ENCODE measurements at places on chromosomes 16 and 17.

DNA sequence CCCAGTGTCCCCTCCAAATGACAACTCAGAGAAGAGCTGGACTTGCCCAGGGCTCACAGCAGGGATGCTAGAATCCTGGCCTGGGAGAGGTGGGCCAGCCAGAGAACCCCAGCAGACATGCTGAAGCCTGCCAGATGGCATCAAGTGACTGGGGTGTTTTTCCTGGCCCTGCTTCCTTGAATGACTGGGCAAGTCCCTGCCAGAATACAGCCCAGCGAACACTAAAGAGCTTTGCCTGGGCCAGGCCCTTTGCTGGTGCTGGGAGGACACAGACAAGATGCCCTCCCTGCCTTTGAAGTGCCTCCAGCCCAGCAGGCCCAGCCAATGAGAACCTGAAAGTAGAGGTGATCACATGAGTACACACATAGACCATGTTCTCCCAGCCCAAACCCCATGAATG is 11.5 kb downstream of the ZNF319 start:
- no peak for DNase-seq

GRCh38 chr16:78297066-78297666 is 197.7 kb downstream of the WWOX start:
- no peak for DNase-seq

DNA sequence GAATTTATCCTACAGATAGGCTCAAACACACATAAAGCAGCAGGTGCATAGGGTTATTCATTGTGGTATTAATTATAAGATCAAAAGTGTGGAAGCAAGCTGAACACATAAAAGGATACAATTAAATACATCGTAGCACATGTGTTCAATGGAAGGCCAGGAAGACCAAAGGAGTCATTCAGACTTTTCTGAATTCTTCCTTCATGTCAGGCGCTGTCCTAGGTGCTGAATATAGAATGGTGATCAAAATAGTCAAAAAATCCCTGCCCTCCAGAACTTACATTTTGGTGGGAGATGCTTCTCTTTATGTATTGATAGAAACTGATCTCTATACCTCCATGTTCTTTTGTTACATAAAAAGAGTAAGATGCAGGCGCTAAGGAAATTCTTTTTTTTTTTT is 439.0 kb upstream of the ASIC2 start:
- peak; percentile 14 for DNase-seq

GRCh38 chr16:78386557-78387324 is 287.3 kb downstream of the WWOX start:
- DNase-seq, result no peak

DNA sequence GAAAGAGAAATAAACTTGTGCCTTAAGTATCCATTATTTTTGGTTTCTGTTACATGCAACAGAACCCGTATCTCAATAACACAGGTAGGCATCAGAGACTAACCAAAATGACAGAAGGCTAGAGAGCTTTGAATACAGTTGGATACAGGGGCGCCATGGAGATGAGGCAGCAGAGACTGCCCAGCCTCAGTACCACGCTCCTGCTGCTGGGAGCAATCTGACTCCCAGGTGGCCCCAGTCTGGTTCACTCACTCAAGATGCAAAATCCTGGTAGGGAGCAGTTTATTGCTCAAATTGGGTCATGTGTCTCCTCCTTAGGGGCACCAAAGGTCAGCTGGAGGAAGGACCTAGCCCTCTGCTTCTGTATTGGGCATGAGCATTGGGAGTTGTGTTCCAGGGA is 218.9 kb downstream of the USP22 start:
- DNase-seq, result no peak

GRCh38 chr17:38674014-38674748 is 576 bp downstream of the EPOP start:
- no peak for DNase-seq

DNA sequence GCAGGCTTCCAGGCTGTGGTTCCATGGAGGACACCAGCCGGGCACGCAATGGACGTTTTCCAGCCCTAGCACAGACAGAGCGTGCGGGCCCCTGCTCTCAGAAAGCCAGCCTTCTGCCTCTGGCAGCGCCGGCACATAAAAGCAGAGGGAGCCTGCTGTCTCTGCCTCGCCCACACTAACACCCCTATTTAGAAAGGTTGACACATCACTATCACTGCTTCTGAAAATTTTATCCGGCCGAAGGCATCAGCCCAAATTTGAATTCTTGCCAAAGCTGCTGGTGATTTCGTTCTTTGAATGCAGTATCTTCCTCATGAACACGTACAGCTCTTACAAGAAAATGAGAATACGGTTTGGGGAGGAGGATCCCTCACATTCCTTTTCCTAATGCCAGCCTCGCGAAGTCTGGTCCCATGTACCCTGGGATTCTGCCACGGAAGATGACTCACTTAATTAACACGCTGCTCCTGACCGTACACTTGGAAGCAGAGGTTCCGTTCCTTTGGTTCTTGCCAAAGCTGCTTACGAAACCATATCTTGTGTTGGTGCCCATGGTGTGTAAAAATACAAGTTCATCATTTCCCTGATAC is 1.3 kb upstream of the RAB11FIP3 start:
- DNase-seq, result peak; percentile 99

DNA sequence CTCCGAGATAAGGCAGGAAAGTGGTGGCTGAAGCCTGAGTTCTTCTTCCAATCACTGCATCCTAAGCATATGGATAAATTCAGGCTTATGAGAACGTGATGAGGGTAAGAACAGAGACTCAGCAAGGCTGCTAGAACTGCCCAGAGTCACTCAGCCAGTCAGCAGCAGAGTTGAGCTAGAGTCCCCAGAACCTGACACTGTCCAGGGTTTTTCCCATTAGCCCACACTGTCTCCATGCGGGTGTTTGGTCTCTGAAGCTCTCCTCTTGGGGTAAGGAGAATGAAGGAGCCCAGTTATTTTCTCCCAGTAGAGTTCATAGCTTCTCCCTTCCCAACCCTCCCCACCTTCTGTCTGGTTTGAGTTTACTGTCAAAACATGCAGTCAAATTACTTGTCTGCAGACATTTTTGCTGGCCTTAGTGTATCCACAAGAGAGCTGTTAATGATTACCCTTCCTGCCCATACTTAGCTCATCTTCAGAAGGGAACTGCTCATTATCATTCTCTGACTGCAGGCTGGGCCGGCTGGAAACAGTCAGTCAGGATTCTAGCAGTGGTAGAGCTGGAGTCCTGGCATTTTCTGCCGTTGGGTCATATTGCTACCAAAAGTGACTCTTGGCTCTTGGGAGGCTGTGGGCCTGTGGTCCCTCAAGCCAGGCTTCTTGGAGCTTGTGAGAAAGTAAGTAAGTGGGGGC is 460.0 kb downstream of the HS3ST3B1 start:
- no peak for DNase-seq

- no peak for DNase-seq
Measured at GRCh38 chr16:62970851-62971250, 934.6 kb upstream of the CDH8 start.

GRCh38 chr16:4806280-4806679 is 3.8 kb upstream of the ROGDI start:
- DNase-seq, result no peak

DNA sequence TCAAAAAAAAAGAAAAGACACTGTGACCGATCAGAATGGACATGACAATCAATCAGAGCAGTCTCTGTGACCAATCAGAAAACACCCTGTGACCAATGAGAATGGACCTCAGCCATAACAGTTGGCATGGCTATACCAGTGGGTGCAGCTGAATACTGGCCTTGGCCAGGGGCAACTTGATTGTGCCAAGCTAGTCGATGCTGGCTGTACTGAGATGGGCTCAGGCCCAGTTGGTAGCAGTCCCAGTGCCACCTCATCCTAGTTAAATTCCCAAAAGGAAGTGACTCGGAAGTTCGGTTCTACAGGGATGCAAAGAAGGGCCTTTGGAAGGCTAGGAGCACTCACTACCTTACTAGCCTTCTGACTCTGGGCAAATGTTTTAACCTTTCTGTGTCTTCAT is 37.2 kb upstream of the BCO1 start:
- peak; percentile 44 for DNase-seq

DNA sequence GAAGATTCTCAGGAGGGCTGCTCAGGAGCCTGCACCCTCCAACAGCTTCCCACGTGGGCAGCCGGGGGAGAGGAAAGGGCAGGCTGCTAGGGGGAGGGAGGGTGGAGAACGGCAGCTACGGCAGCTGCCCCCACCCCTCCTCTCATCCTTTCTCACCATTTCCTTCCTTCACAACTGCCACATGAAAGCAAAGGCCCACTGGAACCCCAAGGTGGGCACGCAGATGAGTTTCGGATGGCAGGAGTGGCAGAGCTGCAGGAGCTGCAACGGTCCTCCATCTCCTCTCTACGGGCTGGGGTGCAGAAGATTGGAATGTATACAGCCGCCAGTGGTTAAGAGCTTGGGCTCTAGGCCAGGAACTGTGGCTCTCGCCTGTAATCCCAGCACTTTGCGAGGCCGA is 77.7 kb downstream of the GAS7 start:
- no peak for DNase-seq

DNA sequence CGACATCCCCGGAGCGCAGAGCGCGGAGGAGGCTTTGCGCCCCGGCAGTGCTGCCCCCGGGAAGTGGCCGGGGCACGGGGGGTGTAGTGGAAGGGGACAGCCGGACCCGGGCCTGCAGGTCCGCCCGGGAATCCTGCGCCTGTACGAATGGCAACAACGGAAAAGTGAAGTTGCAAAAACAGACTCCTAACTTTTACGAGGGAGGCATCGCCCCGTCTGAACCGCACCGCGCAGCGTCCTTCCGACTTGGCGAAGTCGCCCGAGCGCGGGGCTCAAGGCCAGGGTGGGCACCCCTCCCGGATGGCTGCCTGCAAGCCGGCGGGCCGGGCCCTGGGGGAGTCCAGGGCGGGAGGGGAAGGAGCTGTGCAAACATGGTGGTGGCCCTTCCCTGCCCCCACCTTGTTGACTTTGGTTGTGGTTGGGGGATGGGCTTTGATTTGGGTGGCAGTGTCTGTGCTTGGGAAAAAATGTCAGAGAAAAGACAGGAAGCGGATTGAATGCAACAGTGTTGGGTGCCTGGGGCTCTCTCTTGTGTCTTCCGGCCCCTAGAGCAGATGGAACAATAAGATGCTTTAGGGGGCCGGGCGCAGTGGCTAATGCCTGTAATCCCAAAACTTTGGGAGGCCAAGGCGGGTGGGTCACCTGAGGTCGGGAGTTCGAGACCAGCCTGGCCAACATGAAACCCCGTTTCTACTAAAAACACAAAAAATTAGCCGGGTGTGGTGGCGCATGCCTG is 675 bp downstream of the RNF213 start:
- DNase-seq, result peak; percentile 65

DNA sequence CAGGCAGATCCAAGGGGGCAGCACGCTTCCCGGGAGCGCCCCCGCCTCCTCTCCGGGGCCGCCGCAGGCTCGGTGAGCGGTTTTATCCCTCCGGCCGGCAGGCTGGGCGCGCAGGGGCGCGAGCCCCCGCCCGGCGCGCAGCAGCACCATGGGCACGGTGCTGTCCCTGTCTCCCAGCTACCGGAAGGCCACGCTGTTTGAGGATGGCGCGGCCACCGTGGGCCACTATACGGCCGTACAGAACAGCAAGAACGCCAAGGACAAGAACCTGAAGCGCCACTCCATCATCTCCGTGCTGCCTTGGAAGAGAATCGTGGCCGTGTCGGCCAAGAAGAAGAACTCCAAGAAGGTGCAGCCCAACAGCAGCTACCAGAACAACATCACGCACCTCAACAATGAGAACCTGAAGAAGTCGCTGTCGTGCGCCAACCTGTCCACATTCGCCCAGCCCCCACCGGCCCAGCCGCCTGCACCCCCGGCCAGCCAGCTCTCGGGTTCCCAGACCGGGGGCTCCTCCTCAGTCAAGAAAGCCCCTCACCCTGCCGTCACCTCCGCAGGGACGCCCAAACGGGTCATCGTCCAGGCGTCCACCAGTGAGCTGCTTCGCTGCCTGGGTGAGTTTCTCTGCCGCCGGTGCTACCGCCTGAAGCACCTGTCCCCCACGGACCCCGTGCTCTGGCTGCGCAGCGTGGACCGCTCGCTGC is 832 bp downstream of the CDK5R1 start:
- no peak for DNase-seq

GRCh38 chr16:11035096-11035495 is 90.7 kb downstream of the CLEC16A start:
- DNase-seq, result no peak

GRCh38 chr16:21084631-21085225 is 65.9 kb downstream of the DNAH3 start:
- no peak for DNase-seq

DNA sequence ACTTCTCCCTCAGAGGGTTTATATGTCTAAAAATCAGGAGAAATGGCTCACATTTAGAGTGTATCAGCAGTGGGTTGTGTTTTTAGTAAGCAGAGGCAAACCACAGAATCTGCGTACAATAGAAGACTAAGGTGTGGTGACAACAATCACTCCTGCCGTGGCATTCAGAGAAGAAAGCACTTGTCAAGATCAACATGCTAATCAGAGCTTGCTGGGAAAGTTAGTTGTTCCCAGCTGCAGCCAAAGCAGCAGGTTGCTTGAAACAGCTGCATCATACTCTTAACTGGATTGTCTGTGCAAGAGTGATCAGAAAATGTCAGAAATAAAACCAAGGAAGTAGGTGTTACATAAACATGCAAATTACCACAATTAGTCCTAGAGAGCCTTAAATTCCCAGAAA is 616.4 kb downstream of the CDH8 start:
- DNase-seq, result no peak

- no peak for DNase-seq
Measured at GRCh38 chr17:50180111-50180510, 14.3 kb downstream of the SGCA start.

GRCh38 chr17:57744195-57745170 is 616 bp downstream of the CCDC182 start:
- no peak for DNase-seq

DNA sequence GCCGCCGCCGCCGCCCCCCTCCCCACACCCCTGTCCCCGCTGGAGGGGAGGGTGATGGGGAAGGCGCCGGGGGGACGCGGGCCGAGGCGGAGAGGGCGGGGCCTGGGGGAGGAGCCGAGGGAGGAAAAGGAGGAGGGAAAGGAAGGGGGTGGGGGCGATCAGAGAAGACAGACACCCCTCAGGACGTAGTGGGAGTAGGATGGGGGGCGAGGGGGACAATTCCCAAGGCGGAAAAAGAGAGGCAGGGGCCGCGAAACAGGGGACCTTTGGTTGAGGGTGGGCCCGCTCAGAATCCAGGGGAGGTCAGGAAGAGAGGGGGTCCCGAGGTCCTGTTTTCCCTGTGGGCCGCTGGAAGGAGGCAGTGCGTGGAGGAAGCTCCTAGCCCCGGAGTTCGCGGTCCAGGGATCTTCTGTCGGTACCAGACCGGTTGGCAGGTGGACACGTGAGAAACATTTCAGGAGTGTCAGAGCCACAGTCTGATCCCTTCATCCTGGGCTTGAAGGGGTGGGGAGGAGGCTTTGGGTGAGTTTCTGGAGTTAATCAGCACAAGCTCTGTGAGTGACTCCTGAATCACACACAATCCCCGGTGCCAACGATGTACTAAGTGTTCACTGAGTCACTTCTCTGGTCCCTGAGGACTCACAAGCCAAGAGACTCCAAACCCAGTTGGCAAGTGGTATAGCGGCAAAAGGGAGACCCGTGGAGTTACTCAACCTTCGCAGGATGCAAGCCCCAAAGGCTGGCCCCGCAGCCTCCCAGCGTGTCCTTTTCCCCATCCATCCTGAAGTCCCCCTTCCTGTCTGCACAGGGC is at the start of gene XYLT1:
Gene XYLT1, minus strand, starts transcription at position 53 of the 811 bp plus-strand sequence. CDS start 164 bp downstream, outside the sequence.
- no peak for DNase-seq

- DNase-seq, result peak; percentile 91
Measured at GRCh38 chr17:81309140-81309858, 14.2 kb upstream of the SLC38A10 start.

Measured in A172 (cell line).